AML-193 (cell line): ENCODE measurements at places on chromosomes 2 and 18.
A peak's percentile ranks its signal among the peaks of the same experiment; 100 is the strongest.

- no peak for DNase-seq
Measured at GRCh38 chr18:36045241-36045991, 21.9 kb downstream of the RPRD1A start.

DNA sequence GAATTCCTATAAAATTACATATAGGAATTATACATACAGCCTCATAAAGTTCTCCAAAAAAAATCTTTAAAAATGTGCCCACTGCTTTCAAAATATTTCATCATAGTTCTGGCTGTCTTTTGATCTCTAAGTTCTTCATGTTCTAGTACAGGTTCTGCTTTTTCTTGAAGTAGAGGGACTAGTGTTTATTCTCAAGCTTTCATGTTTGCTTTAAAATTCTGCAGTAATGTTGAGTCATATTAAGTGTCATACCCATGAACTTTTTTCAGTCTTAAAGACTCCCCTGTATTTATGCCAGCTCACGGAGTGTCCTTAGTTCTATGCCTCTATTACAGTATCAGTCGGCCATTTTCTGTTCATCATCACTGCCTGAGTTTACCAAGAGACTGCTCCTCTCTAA is 54.8 kb upstream of the CCDC141 start:
- peak; percentile 15 for DNase-seq

DNA sequence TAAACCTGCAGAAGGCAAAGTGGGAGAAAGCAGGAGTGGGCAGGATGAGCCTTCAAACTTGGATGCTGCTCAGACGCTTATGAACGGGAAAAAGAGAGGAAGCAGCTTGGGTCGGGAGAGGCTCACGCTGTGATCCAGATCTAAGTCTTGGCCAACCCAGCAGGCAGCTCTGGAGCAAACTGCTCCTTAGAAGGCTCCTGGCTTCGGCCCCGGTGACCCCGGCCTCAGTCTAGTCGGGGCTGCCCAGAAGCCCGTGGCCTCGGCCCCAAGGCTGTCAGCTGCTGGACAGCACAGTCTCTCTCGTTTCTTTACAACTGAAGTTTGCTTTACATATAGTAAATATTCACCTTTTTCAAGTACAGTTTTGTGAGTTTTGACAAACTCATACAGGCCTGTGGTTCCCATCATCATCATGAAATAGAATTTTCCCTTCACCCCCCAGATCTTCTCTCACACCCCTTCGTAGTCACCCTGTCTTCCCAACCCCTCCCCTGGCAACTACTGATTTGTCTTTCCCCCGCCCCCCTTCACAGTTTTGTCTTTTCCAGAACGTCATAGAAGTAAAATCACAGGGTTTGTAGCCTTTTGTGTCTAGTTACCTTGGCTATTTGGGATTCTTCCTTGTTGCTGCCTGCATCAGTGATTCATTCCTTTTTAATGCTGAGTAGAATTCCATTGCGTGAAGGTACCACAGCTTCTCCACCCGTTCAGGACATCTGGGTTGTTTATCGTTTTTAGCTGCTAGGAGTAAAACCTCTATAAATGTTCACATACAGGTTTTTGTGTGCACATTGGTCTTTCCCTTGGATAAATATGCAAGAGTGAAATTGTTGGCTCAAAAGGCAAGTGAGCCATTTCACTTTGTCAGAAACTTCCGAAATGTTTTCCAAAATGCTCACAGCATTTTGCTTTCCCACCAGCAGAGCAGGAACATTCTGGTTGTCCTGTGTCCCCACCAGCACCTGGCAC is 35.1 kb downstream of the MYO7B start:
- DNase-seq: no peak

- DNase-seq: no peak
Measured at GRCh38 chr2:227163485-227163997, 464 bp downstream of the COL4A4 start.

DNA sequence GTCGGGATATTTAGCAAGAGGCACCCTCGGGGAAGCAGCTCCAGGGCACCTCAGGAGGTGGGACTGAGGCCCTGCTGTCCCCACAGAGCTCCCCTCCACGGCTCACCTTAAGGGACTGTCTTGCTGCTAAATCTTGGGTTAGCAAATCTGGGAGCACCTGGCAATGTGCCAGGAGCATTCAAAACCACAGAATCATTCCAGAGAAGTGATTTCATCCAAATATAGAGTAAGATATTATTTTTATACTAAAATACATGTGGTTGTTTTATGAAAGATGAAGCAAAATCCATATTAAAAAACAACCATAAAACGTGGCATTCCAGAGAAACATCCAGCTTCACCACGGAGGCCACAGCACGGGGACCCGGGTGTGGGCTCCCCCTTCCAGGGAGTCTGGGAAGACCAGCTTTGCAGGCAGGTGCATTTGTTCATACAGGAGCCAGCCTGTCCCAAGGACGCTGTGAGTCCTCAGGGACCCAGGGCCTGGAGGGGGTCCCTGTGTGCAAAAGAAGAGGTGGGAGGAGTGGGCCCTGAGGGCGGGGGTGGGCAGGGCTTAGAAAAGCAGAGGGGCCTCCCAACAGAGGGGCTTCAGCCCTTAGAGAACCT is 16.3 kb downstream of the HS1BP3 start:
- no peak for DNase-seq

DNA sequence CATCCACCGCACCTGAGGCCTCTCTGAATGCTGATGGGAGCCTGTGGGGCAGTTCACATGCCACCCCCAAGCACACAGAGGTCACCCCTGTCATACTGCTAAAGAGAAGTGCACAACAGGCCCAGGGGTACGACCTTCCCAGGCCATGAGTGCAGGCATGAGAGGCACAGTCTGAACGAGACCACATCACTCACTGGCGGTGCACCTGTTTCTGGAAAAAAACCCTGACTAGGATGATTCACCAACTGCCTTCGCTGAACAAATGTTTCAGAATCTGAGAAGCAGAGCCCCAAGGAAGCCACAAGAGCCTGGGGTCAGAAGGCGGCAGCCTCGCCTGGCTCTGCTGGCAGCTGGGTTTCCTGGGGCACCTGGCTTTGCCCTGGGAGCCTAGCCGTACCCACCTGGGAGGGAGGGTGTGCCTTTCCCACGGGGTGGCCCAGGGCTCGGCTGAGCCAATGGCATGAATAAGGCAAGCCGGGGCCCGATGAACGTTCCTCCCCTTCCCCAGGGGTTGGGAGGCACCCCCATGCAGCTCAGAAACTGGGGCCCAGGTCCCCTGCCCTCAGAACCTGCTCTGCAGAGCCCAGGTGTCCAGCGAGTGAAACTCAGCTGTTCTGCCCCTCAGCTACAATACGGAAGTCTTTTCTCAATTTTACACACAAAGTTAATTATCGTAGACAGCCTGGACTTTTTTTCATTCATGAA is 73.8 kb downstream of the HDAC4 start:
- DNase-seq: no peak

DNA sequence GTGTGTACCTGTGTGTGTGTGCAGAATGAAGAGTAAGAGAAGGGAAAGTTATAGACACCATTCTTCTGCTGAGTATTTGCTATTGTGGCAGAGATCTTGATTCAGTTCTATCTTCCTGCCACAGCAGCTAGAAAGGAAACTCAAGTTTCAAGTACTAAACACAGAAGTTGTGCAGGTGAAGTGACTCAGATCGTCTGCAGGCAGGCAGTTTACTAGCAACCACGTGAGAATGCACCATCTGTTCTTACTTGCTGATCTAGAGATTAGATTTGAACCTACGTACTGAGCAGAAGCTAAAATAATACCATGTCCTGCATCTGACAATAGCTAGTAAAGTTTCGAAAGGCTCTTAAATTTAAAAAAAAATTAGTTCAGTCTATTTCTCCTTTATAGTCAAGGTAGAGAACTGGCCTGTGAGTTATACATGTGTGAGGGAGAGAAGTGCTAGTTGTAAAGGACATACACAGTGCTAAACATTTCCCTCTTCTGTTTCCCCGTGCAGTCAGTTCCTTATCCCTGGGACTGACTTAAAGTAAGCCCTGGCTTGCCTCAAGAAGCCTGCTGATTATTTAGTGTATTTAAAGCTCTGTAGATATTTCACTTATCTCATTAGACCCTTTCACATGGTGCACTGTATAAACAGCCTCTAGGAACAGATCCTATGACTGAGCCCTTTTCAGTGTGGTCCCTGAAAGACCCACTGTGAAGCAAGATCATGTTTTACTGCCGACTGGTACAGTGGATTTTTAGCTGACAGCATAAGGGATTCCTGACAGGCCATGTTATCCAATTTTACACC is 45.0 kb downstream of the SLC38A11 start:
- DNase-seq: peak; percentile 18

GRCh38 chr2:19874726-19875125 is 27.1 kb downstream of the TTC32 start:
- no peak for DNase-seq

- no peak for DNase-seq
Measured at GRCh38 chr2:128503399-128504245, 185.0 kb upstream of the HS6ST1 start.

- no peak for DNase-seq
Measured at GRCh38 chr2:158649846-158650245, 145.3 kb upstream of the DAPL1 start.

- no peak for DNase-seq
Measured at GRCh38 chr18:76258209-76258608, 236.8 kb downstream of the ZNF516 start.

- DNase-seq: no peak
Measured at GRCh38 chr2:195450552-195451113, 206.4 kb upstream of the SLC39A10 start.

GRCh38 chr2:45332567-45332966 is 278.5 kb downstream of the SRBD1 start:
- no peak for DNase-seq

GRCh38 chr18:5543773-5544389 is at the start of gene EPB41L3:
EPB41L3 (minus strand) TSS chr18:5543997; CDS start chr18:5489183, 54,814 bp downstream.
- DNase-seq: no peak

GRCh38 chr2:152466041-152466440 is 131.1 kb downstream of the FMNL2 start:
- no peak for DNase-seq

DNA sequence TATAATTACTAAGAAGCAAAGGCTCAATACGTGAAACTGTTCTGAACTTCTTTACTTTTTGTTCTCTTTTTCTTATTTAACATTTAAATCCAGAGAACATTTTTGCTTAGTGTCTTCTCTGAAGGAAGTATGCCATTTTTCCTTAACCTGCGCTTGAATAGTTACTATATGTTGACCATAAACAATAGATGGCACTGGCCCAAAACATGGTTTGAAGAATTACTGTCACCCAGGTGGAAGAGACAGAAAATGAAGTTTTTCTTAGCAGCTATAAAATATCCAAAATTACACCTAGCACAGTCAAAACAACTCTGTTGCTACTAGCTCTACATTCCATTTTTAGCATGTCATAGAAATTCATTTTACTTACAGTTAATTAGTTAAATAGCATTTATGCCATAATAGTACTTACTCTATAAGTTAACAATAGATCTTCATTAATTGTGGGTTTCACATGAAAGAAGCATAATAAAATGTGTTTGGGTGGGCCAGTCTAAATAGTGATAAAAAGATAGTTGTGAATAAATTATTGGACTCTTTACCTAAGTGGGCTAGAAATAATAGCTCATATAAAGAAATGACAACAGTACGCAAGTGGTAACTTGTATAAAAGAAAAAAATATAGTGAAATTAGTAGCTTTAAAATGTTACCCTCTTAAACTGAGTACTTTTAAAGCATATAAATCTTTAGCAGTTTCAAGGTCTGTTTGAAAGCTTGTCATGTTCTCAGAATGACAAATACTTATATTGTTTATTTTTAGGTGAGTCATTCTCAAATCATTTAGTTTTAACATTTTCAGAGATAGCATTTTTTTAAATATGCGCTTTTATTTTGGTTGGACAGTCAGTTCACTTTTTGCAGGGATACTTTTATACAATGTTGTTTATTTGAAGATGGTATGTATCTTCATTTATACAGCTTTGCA is 3.7 kb downstream of the ETAA1 start:
- no peak for DNase-seq

- DNase-seq: no peak
Measured at GRCh38 chr2:175577368-175577970, 396.0 kb upstream of the ATP5MC3 start.

- no peak for DNase-seq
Measured at GRCh38 chr18:8787371-8787670, 82.0 kb downstream of the MTCL1 start.

DNA sequence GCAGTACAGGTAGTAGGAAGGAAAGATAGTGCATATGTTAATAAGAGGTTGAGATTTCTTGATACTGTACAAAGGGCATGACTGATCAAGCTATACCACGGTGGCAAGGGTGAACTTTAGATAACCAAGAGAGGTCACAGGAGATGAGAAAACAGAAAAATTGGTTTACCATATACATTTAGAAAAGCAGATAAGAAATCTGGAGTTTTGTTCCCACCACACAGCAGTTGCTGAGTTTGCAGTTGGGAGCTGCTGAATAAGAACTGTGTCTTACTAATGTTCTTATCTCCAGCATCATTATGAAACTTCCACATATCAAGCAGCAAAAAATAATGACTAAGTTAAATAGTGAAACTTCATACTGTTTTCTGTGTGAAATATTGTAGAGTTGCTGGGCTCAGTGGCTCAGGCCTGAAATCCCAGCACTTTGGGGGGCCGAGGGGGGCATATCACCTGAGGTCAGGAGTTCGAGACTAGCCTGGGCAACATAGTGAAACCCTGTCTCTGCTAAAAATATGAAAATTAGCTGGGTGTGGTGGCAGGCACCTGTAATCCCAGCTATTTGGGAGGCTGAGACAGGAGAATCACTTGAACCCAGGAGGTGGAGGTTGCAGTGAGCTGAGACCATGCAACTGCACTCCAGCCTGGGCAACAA is 12.0 kb upstream of the IMPACT start:
- no peak for DNase-seq

DNA sequence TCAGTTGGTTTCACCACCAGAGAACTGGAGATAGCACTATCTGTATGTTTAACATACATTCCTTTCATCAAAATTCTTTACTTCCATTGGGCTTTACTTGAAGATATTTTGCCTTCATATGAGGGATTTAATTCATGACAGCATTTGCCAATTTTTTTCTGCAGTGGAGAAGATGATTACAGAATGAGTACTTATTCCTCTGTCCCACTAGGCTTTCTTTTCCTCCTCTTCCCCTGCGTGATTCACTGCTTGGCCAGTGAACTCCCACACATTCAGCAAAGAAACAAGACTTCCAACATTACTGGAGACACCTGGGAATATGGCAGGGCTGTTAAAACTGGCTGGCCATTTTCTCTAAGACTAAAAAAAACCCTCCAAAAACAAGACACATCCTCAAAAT is 425.8 kb upstream of the KCNH7 start:
- no peak for DNase-seq

DNA sequence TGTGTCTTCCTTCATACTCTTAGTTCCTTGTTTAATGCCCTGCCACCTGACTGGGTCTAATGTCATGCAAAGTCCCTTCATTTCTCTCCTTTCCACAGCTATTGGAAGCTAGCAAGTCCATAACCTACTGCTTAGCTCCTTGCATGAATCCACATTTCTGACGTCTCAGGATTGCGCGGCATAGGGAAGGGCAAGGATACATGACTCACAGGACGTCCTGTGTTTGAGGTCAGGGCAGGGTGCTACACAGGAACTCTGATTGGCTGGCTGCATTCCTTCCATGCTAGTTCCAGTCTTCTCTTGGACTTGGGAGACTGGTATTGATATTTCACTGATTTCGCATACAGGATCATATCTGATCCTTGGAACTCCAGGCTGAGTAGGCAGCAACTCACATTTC is 137.9 kb downstream of the CDH2 start:
- no peak for DNase-seq
